ENCODE measurements at places on chromosomes 11 and 22.

DNA sequence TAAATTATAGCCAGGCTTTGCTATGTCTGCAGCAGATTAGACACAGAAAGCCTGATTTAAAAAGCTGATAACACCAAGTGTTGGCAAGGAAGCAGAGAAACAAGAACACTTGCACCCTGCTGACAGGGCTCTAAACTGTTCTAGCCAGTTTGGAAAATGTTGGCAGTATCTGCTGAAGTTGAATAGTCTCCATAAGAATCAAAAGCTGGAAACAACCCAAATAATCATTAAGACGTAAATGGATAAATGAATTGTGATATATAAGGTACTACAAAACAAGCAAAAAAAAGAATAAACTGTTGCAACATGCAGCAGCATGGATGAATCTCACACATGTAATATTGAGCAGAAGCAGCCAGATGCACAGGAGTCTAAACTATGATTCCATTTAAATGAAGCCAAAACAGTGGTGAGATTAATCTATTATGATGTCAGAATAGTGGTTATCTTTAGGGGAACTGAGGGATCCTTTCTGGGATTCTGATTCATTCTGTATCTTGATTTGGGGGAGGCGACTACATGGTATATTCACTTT lies 40.4 kb upstream of the ADORA2A start:
- DNase-seq, result no peak

- DNase-seq, result no peak
These were observed 6.7 kb upstream of the RTN4RL2 start for GRCh38 chr11:57453543-57454177.

DNA sequence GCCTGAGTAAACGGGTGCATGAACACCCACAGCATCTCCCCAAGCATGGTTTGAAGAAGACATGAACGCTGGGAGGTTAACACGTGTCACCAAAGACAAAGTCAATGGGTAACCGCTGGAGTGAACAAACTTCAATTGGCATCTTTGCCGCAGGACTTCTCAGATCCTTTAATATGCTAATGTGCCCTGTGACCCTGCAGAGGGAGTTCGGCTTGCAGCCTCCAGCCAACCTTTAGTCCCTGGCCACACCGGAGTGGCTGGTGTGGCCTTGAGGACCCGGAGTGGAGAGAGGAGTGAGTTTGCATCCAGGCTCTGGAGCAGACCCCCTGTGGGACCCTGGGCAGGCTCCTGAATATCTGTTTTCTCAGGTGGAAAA lies 57.0 kb downstream of the FLRT1 start:
- no peak for DNase-seq

GRCh38 chr11:85596886-85597285 lies 30.3 kb downstream of the DLG2 start:
- no peak for DNase-seq

DNA sequence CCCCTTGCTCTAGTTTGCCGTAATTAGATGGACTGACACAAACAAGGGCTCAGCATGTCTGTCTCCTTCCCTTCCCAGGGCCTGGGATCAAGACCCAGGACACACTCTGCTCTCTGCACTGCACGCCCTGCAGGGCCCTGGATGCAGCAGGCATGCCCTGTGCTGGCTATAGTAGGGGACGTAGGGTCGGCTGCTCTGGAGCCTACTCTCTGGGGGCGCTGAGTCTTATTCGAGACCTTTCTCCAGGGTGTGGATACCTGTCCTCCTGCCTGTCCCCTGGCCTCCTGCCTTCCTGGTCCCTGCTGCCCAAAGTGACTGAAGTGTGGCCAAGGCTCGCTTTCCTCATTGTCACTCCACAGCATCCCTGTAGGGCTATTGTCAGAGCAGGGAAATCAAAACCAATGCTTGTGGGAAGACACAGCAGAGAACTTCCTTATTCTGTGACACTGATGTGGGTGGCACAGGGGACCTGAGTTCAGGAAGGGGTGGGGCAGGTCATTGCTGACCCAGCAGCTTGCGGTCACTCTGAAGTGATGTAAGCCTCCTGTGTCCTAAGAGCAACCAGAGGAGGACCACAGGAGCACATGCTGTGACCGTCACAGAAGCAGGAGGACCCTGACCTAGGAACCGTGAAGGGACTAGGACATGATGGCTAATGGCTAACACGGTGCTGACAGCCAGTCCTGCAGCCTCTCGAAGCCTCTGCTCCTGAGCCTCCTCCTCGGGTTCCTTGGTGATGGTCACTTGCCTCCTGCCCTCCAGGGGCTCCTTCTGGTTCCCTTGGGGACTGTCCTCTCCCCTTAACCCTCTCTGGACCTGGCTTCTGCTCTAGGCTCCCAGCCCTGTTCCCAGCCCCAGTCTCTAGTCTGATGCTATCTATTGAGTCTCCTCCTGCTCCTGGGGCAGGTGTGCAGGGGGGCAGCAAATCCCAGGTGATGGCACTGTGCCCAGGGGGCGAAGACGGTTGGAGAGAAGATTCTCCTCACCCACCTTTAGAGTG lies 10.3 kb downstream of the APOBEC3A start:
- DNase-seq, result no peak

DNA sequence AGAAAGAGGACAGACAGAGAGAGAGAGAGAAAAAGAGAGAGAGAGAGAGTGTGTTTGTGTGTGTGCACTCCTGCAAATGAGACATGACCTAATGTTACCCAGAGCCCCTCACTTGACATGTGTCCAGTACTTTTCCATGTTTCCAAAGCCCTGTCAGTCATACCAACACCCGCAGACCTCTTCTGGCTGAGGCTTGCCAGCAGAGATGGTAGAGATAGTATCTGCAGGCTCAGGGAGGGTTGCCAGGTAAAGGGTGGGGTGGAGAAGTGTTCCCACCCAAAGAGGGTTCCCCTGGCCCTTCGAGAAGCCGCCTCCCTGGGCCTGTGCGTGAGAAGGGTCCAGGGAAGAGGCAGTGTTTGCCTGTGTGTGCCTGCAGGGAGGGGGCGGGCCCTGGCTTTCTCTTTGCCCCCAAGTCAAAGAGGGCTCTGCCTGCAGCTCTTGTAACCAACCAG lies 40.7 kb downstream of the POU2F3 start:
- no peak for DNase-seq

- DNase-seq, result no peak
These were observed 579 bp upstream of the SLC5A4 start for GRCh38 chr22:32255726-32256125.

- no peak for DNase-seq
These were observed 48.4 kb upstream of the MUC15 start for GRCh38 chr11:26620282-26621045.

- no peak for DNase-seq
These were observed 13.6 kb upstream of the FGF3 start for GRCh38 chr11:69832561-69833413.

- DNase-seq, result no peak
These were observed 10.1 kb upstream of the EXT2 start for GRCh38 chr11:44085330-44085729.

DNA sequence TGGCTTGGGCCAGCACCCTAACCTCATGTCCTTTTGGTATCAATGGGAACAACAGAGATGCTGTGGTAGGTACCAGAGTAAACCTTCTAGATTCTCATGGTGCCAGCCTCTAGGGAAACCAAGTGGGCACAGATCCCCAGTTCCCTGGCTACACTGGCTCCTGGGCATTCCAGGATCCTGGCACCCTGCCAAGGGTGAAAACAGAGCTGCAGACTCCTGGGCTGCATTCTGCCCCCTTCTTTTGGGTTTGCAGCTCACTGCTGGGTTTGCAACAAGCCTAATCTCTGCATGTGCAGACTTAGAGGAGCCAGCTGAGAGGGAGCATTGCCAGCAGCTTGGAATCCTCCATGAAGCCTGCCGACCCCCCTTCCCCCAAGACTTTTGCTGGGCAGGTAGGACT lies 30.6 kb downstream of the PRDM11 start:
- DNase-seq, result no peak

- DNase-seq, result no peak
These were observed 1.3 kb upstream of the UBE4A start for GRCh38 chr11:118358071-118358470.

GRCh38 chr11:45794169-45794568 lies 10.8 kb upstream of the SLC35C1 start:
- no peak for DNase-seq

- DNase-seq, result peak; percentile 35
These were observed 1.1 kb upstream of the PITPNB start for GRCh38 chr22:27919942-27920755.

DNA sequence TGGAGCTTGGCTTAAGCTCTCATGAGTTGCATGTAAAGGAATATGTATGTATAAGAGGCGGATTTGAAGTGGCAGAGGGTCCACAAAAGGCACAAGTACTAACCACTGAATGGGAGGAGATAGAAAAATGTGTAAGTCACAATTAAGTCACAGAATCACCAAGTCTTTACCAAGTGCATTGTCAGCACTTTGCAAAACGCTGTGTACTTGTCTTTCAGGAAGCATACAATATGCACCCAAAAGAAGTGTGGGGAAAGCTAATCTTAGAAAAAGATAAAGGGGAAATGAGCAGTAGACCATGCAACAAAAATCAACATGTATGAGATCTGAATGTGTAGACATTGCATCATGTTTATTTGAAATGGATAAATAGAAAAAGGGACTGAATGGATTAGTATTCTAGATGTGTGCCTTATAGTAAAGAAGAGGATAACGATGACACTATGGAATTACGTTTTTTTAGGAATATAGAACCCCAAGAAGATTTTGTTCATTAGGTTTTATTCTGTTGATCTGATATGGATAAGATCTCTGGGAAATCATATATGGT lies 4.5 kb downstream of the CNTF start:
- DNase-seq, result no peak

GRCh38 chr11:59842316-59842715 lies 3.0 kb downstream of the CBLIF start:
- no peak for DNase-seq

GRCh38 chr11:92141159-92141558 lies 83.5 kb upstream of the FAT3 start:
- no peak for DNase-seq

DNA sequence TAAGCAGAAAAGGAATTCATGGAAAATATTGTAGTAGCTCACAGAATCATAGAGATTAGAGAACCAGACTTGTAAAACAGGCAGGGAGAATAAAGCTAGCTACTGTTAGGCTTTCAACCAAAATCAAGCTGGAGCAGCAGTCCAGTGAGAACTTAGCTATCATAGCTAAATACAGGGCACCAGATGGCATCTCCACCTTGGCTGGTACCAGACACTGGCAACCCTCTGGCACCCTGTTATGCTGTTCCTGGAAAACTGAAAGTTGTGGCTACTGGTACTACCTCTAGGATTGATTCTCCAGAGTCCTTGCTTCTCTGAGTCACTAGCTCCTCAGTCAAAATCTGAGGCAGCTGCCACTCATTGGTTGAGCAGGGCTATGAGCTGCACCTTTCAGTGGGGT lies 6.0 kb upstream of the DRD2 start:
- DNase-seq, result no peak

DNA sequence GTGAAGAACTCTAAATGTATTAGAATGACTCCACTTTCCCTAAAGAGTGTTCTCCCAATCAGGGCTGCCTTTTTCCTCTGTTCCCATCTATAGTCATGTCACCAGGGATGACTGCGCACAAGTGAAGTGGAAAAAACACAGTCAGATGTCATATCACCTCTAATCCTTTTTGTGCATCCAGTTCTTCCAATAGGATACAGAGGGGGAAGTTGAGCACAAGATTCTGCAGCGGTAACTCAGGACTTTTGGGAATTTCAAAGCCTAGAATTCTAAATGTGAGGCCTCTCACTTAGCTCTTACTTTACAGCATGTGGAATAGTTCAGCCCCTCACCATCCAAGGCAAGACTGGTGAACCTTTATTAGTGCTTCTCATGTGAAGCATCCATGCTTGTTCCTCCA lies 602.6 kb downstream of the NTM start:
- DNase-seq, result no peak

DNA sequence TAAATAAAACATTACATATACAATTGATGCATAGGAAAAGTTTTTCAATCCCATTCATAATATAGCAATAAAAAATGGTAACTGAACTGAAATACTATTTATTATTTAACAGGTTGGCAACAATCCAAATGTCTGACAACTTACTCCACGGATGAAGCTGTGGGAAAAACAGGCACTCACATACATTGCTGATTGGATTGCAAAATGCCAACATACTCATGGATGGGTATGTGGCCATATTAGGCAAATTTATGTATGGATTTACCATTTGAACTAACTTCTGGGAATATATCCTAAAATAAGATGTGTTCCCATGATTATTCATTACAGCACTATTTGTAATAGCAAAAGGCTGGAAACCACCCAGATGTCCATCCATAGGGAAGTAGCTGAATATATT lies 3.2 kb upstream of the BIRC2 start:
- DNase-seq, result no peak

- peak; percentile 33 for DNase-seq
These were observed 866 bp downstream of the EXPH5 start for GRCh38 chr11:108592591-108593213.

GRCh38 chr11:57303280-57303989 lies 21.3 kb downstream of the TNKS1BP1 start:
- no peak for DNase-seq

- DNase-seq, result no peak
These were observed 41.1 kb downstream of the RPS6KA4 start for GRCh38 chr11:64400102-64400501.

DNA sequence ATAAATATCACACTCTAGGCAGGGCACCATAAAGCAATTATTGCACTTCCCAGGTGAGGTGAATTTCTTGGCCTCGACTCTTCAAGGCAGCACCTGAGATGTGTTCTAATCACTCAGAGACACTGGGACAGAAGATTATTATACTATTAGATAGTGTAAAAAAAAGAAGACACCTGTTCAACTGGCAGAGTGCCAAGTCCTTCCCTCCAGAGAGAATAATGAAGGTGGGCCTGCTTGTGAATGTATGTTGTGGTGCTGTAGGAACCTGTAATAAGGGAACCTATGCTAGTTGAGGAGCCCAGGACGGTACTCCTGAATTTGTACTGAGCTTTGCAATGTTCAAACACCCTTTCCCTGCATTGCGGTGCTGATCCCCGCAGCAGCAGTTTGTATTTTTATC lies 107.5 kb downstream of the NXPE2 start:
- no peak for DNase-seq

- DNase-seq, result no peak
These were observed 71.5 kb upstream of the SLC22A12 start for GRCh38 chr11:64519541-64519940.

- no peak for DNase-seq
These were observed 71.4 kb downstream of the GLYATL1 start for GRCh38 chr11:59010708-59011107.

- peak; percentile 74 for DNase-seq
These were observed 2.8 kb upstream of the CABP7 start for GRCh38 chr22:29716814-29717545.

GRCh38 chr11:133323354-133323753 lies 208.9 kb downstream of the OPCML start:
- no peak for DNase-seq

DNA sequence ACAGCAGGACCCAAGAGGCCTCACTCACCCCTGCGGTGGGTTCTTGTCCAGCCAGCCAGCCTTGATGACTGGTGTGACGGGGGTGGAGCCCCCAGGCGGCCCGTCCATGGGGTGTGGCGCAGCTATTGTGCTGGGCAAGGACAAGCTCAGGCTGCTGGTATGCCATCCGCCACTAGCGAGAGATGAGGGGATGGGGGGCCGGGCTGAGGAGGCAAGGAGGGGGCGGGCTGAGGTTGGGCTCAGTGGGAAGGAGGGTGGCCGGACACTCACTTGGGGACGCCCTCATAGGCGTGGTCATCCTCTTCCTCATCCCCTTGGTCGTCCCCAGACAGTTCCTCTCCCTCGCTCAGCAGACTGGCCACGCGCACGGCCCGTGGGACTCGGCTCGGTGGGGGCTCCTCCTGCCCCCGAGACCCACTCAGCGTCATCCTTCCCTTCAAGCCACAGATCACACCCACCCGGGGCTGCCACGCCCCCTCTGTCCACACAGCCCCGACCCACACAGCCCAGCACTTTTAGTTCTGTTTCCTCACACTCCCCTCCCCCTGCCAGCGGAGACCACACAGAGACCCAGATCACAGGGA lies 38.0 kb upstream of the PDE2A start:
- DNase-seq, result no peak

Measured in ACHN (cell line).